ENCODE measurements at places on chromosomes 7 and 10.

- DNase-seq: no peak
Observed at GRCh38 chr7:50857804-50858489, 75.3 kb upstream of the GRB10 start.

DNA sequence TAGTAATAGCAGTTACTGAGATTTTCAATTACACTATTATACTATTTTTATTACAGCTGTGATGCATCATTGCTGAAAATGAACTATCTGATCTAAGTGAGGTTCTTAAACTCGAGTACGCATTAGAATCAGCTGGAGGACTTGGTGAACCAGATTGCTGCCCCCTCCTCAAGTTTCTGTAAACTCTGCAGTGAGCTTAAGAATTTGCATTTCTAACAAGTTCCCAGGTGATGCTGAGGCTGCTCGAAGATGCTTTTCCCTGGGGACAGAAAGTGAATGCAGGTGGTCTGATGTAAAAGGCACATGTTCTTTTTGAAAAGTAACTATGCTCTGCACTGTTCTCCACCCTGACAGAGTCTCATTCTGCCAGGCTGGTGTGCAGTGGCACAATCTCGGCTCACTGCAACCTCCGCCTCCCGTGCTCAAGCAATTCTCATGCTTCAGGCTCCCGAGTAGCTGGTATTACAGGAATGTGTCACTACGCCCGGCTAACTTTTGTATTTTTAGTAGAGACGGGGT, 12.5 kb downstream of the RNF133 start:
- no peak for DNase-seq

- DNase-seq: no peak
Observed at GRCh38 chr7:68146983-68147382, 1150.3 kb downstream of the TYW1 start.

GRCh38 chr10:15516256-15517085, 145.4 kb upstream of the FAM171A1 start:
- no peak for DNase-seq

DNA sequence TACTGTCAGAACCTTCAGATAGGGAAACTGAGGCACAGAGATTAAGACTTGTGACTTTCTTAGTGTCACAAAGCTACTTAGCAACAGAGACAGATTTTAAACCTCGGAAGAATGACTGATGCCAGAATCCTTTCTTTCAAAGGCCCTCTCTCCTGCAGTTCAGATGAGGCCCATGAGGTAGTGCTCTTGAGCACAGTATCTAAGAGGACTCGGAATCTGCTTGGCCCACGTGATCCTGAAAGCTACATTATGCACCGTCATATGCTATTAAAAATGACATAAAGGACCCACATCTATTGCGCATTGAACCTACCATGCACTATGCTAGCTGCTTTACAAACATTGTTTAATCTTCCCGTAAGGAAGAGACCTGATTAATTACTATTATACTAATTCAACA, 355.9 kb downstream of the SFMBT2 start:
- no peak for DNase-seq

GRCh38 chr7:29077854-29078253, 68.5 kb downstream of the CPVL start:
- DNase-seq: no peak

GRCh38 chr7:78066599-78066998, 268.0 kb downstream of the PHTF2 start:
- DNase-seq: no peak

DNA sequence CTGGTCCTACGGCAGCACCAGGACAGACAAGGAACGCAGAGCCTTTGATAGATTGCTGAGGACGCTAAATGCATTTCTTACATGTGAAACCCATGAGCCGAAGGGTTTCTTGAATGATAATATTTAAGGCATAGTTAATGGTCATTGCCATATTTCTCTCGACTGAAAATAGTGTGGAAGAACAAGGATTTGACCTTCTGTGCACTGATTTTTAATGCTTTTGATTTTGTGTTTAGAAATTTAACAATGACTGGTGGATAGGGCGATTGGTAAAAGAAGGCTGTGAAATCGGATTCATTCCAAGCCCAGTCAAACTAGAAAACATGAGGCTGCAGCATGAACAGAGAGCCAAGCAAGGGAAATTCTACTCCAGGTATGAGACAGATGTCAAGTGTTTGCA, 150.8 kb downstream of the NSUN6 start:
- DNase-seq: no peak

DNA sequence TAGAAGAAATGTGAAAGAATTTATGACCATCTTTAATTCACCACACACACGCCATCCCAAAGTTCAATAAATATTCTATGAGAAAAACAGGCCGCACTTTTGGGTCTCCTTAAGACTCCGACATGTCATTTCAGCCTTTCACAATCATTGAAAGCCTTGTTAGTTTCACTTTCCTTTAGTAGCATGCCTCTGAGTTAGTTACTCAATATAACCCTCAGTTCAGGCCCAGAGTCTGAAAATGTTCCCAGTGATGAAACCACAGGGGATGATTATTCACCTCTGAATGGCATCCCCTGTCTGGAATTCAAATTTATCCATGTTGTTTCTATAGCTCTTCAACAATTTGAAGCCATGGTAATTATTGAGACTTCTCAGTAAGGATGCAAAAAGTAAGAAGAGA, 278.1 kb upstream of the NRP1 start:
- no peak for DNase-seq
